Gastrocnemius medialis (tissue), 4 donors: ENCODE measurements at places on chromosomes 11 and 22. TPM values are rescaled to one million over a fixed set of nuclear protein-coding genes. Genes with fewer than 3 reads are reported as not detected.

The UBQLNL gene
- total RNA-seq = not detected

The KCNJ1 gene
- not detected for total RNA-seq

The PHOX2A gene
- not detected for total RNA-seq

DNA sequence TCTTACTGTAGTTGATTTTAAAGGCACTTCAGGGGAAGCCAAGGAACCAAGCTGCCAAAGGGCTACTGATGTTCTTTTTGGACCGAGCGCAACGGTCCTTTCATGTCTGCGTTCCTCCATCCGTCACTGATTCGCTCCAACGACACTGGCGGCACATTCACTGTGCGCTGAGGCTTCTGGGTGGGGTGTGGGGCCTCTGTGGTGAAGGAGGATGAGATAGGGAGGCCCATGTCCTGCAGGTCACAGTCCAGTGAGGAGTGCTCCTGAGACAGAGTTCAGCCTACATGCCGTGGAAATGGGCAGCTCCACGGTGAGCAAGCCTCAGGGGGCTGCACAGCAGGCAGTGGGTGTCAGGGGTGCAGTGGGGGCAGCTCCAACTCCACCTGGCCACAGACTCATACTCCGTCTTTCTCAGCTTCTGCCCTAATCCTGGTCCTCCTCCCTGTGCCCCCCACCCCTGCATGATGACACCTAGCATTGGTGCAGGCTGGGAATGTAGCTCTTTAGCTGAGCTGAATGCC lies 87.8 kb upstream of the SHANK2 start:
- H3K27me3 ChIP-seq = no peaks in the 10 kb centered on the region
- H3K4me3 ChIP-seq = no peak overlapping the region
- no peak for DNase-seq
- H3K4me1 ChIP-seq = no peaks in the 10 kb centered on the region
- no peaks in the 10 kb centered on the region for H3K36me3 ChIP-seq

DNA sequence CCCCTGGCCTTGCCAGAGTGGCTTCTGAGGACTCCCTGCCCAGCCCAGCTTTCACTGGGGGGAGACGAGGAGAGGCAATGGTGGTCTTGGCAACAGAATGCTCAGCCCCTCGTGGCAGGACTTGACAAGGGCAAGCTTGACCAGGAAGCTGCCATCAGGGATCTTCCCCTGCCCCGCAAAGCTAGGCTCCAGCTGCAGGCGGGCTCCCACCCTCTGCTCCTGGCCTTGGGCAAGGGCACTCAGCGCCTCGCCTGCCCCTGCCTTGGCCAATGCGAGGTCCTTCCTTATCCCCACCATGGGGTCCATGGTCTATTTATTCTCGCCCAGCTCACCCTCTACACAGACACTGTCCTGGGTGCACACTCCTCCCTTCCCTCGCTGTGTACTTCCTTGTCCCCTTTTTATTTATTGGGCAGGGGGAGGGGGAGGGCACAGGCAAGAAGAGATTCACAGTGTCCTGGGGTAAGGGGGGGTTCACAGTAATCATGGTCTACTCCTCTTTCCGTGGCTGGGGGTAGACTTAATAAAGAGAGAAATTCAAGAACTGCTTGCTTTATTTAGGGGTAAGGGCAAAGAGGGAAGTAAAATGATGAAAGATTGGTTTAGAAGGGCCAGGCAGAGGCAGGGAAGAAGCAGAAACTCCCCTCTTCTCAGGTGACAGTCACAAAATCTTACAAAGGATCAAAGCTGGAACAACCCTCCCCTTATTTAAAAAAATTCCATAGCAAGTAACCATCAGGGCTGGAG lies 1.6 kb downstream of the GPHA2 start:
- no peak overlapping the region for H3K4me3 ChIP-seq
- no peaks in the 10 kb centered on the region for H3K27me3 ChIP-seq
- H3K4me1 ChIP-seq = no peaks in the 10 kb centered on the region
- no peak overlapping the region for H3K27ac ChIP-seq
- no peak for DNase-seq
- peaks cover 50% of the 10 kb centered on the region for H3K36me3 ChIP-seq

DNA sequence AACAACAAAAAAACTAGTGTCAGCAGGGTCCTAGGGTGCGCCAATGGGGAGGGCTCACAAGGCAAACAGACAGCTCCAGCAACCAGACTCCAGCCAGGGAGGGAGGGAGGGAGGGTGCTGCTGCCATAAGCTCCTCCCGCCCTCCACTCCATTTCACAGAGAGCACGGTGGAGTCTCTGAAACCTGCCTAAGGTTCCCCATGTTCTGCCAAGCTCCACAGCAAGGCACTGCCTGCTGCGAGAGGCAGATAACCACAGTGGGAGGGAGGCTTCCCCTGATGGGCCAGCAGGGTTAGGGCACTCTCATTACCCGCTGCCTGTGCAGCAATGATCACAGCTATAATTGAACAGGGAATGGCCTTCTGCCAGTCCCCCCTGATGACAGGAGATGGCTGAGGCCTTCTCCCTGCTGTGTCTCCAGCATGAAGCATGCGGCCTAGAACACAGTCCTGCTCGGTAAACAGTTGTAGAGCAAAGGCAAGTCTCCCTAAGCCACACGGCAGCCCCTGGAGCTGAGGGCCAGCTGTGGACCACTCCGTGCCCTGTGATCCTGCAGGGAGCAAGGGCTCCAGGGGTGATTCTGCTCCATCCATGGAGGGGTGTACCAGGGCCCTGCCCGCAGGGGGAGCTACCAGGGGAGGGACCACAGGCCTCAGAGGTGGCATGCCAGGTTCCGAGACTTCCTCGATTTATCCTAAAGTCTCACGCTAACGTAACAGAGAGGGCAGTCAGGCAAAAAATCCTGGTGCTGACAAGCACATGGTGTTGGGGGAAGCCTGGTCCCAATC lies 42.9 kb downstream of the PC start:
- DNase-seq = no peak
- H3K27me3 ChIP-seq = no peaks in the 10 kb centered on the region
- H3K4me1 ChIP-seq = no peaks in the 10 kb centered on the region

GRCh38 chr22:49513358-49513851 lies 314.3 kb downstream of the BRD1 start:
- no peak overlapping the region for H3K4me3 ChIP-seq
- H3K36me3 ChIP-seq = no peaks in the 10 kb centered on the region
- H3K27me3 ChIP-seq = no peaks in the 10 kb centered on the region
- no peak for DNase-seq

- no peak overlapping the region for H3K27ac ChIP-seq
- H3K4me3 ChIP-seq = no peak overlapping the region
- H3K27me3 ChIP-seq = no peaks in the 10 kb centered on the region
- H3K36me3 ChIP-seq = no peaks in the 10 kb centered on the region
- no peak for DNase-seq
- H3K4me1 ChIP-seq = no peaks in the 10 kb centered on the region
These were observed 7.9 kb upstream of the RBMXL2 start for GRCh38 chr11:7080900-7081299.

DNA sequence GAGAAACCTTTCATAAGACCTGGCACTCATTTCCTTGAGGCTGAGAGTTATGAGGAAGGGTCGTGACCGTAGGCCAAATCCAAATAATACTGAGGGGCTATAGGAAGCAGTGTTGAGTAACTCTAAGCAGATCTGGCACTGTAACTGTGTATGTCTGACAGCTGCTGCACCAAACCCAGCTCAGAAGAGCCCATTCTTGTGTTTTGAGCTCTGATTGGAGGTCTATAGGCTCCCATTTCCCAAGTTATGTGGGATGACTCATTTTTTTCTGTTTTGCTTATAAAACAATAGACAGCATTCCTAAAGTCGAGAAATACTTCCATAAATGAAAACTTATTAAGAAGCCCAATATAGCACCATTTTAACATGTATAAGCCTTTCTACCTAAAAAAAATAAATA lies 645.8 kb downstream of the DLG2 start:
- H3K36me3 ChIP-seq = no peaks in the 10 kb centered on the region
- no peaks in the 10 kb centered on the region for H3K27me3 ChIP-seq
- no peaks in the 10 kb centered on the region for H3K4me1 ChIP-seq
- no peak for DNase-seq
- H3K4me3 ChIP-seq = no peak overlapping the region
- no peak overlapping the region for H3K27ac ChIP-seq
